ENCODE measurements at places on chromosomes 16 and 17.

DNA sequence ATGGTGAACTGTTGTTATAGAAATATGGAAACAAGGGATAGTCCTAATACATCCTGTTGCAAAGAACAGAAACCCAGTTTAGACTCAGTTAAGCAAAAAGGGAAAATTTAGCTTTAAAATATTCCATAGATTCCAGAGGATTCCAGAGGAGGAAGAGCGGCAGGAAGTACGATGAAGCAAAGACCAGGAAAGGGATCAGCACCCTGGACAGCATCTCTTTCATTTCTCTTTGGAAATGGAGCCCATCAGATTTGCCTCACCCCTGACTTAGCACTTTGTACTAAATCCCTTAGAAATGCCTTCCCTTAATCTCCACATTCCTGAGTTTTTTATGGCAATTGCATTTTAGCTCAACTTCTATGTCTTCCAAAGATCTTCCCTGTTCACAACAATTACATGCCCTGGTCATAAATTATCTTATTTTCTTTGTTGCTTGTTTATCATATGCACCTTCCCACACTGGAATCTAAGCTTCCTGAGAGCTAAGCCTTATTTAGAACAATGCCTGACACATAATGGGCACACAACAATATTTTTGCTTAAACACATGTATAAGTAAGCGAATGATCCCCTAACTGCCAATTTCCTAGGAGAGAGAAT lies 150.0 kb upstream of the RBFOX1 start:
- no peak for DNase-seq

- DNase-seq = peak; percentile 79
These were observed 117.0 kb downstream of the RAB11FIP4 start for GRCh38 chr17:31508288-31509094.

DNA sequence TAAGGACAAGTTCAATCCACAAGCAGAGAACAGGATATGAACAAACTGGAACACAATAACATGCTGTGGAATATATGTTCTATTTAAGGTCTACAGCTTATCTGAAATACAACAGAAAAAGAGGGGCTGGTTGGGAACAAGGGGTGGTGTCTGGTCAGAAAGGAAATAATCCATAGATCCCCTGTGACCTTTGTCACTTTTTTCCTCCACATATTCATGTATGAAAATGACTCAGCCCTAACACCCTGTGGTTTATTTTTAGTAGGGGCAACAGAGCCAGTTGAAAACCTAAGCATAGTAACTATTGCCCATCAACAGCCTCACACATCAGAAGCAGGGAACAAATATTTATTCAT lies 12.3 kb upstream of the SPAG9 start:
- DNase-seq = no peak

GRCh38 chr16:89237733-89238132 lies 20.2 kb downstream of the ZNF778 start:
- no peak for DNase-seq

DNA sequence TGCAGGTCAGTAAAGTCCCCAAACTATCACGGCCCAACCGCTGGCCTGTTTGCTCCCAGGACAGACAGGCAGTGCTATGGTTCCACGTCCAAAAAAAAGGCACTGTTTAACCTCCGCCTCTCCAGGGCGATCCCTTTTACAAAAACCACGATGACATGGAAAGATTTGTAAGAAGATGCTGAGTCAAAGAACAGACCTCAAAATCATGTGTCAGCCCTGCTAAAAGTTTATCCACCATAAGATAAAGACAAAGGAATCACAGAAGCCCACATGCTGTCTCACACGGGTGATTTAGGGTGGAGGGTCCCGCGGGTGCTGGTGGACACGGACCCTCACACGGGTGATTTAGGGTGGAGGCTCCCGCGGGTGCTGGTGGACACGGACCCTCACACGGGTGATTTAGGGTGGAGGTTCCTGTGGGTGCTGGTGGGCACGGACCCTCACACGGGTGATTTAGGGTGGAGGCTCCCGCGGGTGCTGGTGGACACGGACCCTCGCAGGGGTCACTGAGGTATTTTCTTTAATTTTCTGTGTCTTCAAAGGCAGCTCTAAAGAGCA lies 117.2 kb upstream of the METRNL start:
- DNase-seq = no peak

DNA sequence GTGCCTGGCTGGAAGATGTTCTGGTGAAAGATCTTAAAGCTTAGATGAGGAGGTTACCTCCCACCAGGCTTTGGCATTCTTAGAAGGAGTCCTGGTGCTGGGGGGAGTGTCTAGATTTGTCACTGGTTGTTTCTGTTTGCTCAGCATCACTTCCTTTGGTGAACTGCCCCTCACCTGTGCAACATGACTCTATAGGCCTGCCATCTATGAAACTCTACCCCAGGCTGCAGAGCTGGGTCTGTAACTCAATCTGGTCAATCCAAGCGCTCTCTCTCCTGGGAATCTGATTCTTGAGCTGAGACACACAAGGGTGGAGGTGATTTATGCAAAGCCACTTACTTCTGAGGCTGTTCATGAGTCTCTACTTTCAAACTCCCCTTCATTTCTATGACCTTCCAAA lies 399.4 kb downstream of the NPIPA7 start:
- DNase-seq = no peak

DNA sequence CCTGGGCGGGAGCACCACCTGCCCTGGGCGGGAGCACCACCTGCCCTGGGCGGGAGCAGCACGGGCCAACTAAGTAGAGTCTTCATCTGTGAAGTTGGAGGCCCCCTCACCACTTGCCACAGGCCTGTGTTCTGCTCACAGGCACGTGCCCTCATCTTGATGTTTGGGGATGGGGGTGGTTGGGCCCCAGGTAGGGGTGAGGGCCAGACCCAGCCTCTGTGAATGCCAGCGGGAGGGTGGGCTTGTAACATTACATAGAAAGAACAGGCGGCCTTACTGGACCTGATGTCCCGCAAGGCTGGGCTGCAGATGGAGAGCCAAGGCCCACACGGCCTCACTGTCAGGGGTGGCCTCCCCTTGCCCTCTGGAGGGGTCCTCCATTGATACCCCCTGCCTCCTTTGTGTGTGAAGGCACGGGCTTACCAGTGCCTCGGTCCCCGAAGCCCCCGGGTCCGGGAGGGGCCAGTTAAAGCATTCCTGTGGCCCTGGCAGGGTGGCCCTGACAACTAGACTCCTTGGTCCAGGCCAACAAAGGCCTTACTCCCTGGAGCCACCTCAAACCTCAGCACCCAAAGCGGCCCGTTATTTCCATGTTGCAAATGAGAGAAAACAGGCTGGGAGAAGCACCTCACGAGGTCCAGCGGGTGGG lies 1.1 kb upstream of the SLC16A3 start:
- no peak for DNase-seq

GRCh38 chr16:70730944-70731343 lies 45.1 kb upstream of the MTSS2 start:
- DNase-seq = no peak

All from naive thymus-derived CD8-positive, alpha-beta T cell (primary cell).